Omental fat pad (tissue), 4 donors: ENCODE measurements at places on chromosomes 7 and 10.

GRCh38 chr10:114489521-114490310, 85.4 kb upstream of the AFAP1L2 start:
- DNase-seq: no peak

GRCh38 chr10:15472431-15473395, 101.6 kb upstream of the FAM171A1 start:
- no peak for DNase-seq

- no peak for DNase-seq
Measured at GRCh38 chr10:86461963-86462804, 59.4 kb downstream of the WAPL start.

DNA sequence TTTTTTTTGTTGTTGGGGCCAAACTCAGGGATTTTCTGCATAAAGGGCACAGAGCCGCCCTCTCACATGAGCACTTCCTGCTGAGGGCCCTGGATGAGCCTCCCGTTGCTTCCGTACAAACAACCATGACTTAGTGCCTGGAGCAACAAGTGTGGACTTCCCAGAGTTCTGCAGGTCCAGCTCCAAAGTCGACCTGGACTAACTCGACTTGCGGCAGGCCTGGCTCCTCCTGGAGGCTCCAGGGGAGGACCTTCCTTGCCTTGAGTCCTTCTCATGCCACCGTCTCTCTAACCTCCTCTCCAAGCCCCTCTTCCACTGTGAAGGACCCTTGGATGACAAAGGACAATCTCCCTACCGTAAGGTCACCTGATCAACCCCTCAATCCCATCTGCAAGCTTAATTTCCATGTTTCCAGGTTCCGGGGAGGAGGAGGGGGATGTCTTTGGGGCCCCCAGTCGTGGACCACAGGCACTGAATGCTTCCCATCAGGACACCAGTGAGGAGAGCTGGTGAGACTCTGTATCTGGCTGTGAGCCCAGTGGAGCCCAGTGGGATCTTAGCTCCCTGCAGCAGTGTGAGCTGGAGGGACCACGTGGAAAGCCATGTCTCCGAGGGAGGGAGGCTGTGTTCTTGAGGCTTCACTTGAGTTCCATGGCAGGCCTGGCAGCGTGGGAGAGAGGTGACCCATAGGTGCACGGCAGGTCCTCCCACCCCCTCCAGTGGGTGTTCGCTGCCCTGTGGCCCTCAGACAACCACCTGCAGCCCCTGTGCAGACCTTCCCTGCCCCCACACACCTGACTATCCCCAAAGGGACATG, 199.5 kb upstream of the PPP2R2D start:
- DNase-seq: no peak

DNA sequence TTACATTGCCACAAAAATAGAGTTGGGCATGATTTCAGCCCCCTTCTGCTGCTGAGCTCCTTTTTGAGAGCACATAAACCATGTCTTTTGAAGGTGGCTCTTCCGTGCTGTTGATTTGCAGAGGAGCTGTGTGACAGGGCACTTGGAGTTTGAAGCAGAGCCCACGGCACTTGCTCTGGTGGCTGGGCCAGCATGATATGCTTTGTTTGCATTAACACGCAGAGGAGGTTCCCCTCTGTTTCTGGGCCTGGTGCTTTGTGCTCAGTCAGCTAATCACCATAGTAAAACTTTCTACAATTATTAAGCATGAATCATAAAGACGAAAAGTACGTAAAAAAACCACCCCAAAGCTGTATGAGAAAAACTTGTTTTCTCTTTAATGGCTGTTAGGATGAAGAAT, 40.1 kb downstream of the RBM33 start:
- DNase-seq: no peak

- DNase-seq: peak; percentile 40
Measured at GRCh38 chr10:101161494-101162299, 30.6 kb downstream of the TLX1 start.

- DNase-seq: no peak
Measured at GRCh38 chr10:49834976-49835375, 72.9 kb upstream of the OGDHL start.
